ENCODE measurements at places on chromosomes 13 and 19.

DNA sequence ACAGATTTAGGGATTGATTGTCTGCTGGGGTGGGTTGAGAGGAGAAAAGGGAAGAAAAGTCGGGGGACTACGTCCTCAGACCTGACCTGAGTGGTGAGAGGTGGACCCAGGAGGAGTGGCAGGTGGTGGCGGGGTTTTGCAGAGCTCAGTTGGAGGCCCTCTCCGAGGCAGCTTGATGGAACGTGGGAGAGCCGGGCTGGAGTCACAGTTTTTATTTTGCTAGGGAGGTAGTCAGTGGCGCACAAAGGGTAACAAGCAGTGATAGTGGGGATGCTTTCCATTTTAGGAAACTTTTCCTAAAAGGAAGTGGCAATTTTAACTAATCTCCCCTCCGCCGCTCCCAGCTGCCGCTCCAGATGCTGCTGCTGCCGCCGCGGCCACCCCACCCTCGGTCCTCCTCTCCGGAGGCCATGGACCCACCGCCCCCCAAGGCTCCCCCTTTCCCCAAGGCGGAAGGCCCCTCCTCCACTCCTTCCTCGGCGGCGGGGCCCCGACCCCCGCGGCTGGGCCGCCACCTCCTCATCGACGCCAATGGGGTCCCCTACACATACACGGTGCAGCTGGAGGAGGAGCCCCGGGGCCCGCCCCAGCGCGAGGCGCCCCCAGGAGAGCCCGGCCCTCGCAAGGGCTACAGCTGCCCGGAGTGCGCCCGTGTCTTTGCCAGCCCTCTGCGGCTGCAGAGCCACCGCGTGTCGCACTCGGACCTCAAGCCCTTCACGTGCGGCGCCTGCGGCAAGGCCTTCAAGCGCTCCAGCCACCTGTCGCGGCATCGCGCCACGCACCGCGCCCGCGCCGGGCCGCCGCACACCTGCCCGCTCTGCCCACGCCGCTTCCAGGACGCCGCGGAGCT, 1.1 kb upstream of the ZNF581 start:
- DNase-seq, result peak; percentile 75

- DNase-seq, result no peak
Measured at GRCh38 chr13:72970956-72971355, 87.8 kb upstream of the KLF5 start.

- DNase-seq, result no peak
Measured at GRCh38 chr19:34044021-34044420, 128.3 kb upstream of the LSM14A start.

DNA sequence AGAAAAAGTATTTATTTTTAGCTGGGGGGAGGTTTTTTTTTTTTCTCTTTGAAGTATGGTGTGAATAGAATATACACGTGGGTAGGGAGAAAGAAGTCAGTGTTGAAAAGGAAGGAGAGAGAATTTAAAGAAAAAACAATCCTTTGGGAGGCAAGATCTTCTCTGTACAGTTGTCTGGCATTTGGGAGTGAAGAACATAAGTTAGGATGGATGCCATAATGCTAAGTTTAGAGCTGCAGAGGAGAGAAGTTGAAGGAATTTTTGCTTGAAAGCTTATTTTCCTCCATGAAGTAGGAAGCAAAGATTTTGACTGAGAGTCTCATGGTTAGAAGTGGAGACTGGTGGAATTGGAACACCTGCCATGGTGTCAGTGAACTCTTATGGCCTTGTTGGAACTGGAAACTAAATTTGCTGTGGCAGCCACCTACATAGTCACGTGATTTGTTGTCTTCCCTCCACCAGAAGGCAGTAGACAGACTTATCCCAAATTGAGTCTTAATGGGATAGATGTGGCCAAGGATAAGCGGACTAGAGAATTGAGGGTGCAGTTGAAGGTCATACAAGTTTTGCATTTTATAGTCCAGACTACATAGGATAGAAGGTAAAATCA, 22.0 kb downstream of the NDFIP2 start:
- peak; percentile 50 for DNase-seq

GRCh38 chr13:34025746-34026145, 207.8 kb downstream of the RFC3 start:
- DNase-seq, result no peak

- no peak for DNase-seq
Measured at GRCh38 chr13:98364179-98364578, 187.1 kb upstream of the RNF113B start.

GRCh38 chr19:58058467-58058866, 615 bp upstream of the ZNF135 start:
- no peak for DNase-seq

DNA sequence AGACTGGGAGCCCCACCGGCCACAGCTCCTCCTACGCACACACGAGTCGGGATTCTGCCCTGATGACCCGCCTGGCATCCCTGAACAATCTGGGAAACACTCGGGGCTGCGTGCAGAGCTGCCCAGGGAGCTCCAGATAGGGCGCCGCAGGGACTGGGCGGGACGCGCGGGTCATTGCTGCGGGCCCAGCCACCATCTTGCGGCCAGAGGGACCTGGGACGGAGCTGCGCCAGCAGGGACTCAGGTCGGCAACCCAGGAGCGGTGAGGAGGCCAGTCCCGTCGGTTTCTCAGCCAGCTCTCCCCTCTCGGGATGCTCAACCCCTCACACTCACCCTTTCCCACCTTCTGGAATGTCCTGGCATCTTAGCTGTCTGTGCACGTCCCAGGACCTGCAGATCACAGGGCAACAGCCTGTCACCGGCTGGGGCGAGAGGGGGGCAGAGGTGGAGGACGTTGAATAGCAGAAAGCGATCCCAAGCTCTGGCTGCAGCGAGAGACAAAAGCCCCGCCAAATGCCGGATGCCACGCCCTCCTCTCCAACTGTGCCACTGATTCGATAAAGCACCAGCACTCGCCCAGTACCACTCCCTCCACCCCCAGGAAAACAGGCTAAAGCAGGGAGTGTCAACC, 20.4 kb upstream of the ZNF91 start:
- no peak for DNase-seq

DNA sequence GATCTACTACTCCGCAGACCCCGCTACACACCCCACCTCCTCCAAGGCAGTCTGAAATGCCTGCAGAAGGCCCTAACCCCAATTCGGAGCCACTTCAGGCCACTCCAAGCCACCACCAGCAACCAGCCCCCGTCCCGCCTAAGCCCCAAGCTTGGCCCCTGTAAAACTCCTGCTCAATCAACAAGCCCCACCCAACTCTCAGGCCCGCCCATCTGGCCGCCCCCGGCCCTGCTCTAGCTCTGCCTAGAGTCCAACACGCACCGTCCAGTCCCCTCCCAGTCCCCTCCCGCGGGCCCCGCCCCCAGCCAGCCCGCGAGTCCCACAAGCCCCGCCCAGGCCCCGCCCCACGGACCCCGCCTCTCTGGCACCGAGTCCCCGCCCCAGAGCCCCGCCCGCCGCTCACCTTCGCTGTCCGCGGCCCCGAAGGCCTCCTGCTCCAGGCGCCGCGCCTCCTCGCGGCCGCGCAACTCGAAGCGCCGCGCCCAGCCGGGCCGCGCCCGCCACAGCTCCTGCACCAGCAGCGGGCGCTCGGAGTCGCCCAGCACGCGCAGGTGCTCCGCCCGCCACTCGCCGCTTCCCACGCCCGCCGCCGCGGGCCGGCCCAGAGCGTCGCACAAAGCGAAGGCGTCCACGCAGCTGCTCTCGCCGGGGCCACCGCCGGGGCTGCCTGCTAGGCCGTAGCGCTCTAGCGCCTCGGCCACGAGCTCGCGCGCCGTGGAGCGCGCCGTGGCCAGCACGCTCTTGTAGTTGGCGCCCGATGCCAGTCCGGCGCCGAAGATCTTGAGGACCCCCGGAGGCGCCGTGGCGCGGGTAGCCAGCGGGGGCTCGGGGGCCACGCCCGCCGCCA, 1.6 kb downstream of the RASIP1 start:
- DNase-seq, result peak; percentile 96

DNA sequence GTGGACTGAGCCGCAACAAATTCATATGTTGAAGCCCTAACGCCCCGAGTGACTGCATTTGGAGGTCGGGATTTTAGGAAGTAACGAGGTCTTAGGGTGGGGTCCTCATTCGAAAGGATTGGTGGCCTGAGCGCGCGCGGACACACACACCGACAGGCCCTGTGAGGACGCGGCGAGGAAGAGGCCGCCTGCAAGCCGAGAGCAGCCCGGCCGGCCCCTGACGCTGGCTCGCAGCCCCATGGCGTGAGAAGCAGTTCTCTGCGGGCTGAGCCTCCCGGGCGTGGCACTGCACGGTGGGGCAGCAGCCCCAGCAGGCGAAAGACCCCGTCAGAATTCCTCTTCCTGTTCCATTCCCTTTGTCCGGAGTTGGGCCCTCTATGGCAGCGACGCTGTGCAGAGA, 131.2 kb downstream of the CRYL1 start:
- no peak for DNase-seq

- DNase-seq, result no peak
Measured at GRCh38 chr13:25575562-25575961, 203.8 kb downstream of the ATP8A2 start.

DNA sequence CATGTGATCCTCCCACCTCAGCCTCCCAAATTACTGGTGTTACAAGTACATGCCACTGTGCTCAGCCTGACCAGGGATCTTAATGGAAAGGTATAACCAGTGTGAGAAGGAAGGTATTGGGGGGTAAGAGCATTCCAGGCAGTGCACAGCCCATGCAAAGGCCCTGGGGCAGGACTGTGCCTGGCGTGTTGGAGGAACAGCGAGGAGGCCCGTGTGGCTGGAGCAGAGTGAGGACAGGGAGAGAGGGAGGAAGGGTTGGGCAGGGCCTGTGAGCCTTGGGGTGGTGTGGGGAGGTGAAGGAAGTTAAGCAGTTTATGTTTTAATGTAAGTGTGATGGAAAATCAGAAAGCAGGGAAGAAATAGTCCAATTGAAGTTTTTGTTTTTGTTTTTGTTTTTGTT, 1.6 kb downstream of the TMIGD2 start:
- DNase-seq, result no peak

DNA sequence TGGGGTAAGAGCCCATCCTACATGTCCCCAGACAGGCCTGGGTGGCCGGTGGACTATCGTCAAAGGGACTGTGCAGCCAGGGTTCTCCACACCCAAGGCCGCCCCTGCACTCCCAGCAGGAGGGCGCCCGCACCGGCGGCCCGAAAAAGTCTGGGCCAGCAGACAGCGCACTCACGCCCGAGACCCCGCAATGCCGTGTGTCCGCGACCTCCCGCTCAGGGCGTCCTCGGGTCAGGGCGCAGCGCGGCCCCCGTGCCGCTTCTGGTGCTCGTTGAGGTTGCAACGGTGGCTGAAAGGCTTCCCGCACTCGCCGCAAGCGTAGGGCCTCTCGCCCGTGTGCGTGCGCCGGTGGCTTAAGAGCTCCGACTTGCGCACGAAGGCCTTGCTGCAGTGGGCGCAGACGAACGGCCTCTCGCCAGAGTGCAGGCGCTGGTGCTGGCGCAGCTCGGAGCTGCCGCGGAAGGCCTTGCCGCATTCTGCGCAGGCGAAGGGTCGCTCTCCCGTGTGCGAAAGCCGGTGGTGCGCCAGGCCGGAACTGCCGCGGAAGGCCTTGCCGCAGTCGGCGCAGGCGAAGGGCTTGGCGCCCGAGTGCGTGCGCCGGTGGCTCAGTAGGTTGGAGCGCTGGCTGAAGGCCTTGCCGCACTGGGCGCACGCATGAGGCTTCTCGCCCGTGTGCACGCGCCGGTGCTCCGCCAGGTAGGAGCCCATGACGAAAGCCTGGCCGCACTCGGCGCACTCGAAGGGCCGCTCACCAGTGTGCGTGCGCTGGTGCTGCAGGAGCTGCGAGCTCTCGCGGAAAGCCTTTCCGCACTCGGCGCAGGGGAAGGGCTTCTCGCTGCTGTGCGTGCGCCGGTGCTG, 2.8 kb upstream of the A1BG start:
- peak; percentile 83 for DNase-seq

GRCh38 chr13:32426990-32427851, 709 bp downstream of the N4BP2L1 start:
- DNase-seq, result peak; percentile 86

DNA sequence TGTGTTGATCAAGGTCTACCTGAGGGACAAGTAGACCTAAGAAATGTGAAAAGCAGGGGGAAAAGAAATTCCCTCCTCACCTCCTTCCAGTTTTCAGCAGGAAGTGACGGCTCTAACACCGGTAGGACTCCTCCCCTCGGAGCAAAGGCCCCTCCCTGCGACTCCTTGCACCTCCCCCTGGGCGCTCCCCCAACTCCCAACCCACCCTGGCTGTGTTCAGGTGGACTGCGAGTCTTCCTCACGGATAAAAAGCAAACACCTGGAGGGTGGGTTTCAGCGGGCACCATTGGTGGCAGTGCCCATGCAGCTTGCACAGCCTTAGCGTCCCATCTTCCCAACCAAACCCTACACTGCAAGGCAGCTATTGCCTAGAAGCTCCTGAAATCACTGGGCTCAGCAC, 124.5 kb downstream of the COL4A1 start:
- no peak for DNase-seq

- no peak for DNase-seq
Measured at GRCh38 chr13:38462605-38463004, 113.0 kb downstream of the UFM1 start.

- DNase-seq, result no peak
Measured at GRCh38 chr13:37361608-37362007, 237.0 kb downstream of the POSTN start.

- peak; percentile 79 for DNase-seq
Measured at GRCh38 chr19:47765523-47766358, 12.8 kb upstream of the SELENOW start.

- DNase-seq, result no peak
Measured at GRCh38 chr13:73913751-73914518, 220.3 kb downstream of the KLF12 start.

DNA sequence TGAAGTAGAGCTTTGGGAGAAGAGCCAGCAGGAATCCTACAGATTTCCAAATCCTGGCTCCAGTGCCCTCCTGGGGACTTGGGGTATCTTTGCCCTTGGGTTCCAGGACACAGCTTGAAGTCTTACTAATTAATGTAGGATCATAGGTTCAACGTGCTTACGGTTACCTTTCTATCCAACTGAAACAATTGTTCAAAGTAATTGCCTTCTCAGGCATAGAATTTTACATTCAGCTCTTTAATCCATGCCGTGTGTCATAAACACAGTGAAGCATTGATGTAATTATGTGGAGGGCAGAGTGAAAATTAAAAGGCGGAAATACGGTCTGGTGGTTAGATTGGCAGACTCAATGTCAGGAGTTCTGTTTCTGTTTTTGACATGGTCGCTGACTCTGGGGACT, 170.4 kb downstream of the COG6 start:
- no peak for DNase-seq

- no peak for DNase-seq
Measured at GRCh38 chr13:83085186-83085900, 796.9 kb downstream of the SLITRK1 start.

- DNase-seq, result peak; percentile 78
Measured at GRCh38 chr19:48959341-48960239, 4.9 kb downstream of the BAX start.

All from activated CD4-positive, alpha-beta T cell treated with anti-CD3 and anti-CD28 coated beads, Interleukin-2, amount 10 ng/mL, durations not matched to agents 24 days and 14 days (primary cell).